HuH-7 (cell line): ENCODE measurements at places on chromosomes 11 and 22.

DNA sequence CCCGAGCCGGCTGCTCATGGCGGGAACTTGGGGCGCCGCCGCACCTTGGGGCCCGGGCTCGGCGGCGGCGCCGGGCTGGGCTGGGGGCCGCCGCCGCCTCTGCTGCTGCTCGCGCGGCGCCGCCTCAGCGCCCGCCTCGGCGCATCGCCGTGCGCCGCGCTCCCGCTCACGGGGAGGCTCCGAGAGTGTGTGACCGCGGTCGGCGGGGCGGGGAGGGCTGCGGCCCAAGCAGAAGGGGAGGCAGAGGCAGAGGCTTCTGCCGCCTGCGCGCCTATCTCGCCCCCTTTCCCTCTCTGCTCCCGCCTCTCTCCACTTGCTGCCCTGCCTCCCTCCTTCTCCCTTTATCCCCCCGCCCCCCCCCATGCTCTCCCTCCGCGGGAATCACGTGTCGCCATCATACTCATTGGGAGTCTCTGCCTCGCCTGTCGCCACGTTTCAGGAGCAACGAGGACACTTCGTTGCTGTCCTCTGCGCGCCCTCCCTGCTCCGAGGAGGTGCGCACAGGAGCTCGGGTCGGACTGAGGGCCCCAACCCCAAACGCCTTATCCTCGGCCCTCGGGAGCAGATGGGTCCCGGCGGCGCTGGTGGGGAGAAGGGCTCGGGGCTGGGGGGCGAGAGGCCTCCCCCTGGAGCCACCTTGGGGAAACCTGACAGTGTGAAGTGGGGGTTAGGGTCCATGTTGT, at the start of gene GUCY1A2:
Gene GUCY1A2, minus strand, starts transcription at position 258 of the 683 bp plus-strand sequence. CDS start 421 bp downstream, outside the sequence.
- DNase-seq: peak; percentile 45

DNA sequence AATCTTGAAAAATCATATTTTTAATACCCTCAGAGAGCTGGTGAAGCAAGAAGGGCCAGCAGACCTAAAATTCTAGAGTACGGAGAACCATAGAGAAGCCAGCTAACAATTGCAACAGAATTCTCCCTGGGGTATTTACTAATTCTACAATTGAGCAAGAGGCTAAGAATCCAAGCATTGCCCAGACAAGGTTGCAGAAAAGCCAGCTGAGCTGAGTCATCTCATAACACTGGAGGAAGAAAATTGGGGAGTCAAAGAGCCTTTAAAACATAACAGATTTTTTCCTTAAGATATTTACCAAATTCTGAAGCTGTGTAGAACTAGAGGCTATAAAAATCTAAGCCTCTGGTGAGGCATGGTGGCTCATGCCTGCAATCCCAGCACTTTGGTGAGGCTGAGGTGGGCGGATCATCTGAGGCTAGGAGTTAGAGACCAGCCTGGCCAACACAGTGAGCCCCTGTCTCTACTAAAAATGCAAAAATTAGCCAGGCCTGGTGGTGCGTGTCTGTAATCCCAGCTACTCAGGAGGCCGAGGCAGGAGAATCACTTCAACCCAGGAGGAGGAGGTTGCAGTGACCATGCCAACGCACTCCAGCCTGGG, 13.6 kb upstream of the TMEM216 start:
- peak; percentile 61 for DNase-seq

DNA sequence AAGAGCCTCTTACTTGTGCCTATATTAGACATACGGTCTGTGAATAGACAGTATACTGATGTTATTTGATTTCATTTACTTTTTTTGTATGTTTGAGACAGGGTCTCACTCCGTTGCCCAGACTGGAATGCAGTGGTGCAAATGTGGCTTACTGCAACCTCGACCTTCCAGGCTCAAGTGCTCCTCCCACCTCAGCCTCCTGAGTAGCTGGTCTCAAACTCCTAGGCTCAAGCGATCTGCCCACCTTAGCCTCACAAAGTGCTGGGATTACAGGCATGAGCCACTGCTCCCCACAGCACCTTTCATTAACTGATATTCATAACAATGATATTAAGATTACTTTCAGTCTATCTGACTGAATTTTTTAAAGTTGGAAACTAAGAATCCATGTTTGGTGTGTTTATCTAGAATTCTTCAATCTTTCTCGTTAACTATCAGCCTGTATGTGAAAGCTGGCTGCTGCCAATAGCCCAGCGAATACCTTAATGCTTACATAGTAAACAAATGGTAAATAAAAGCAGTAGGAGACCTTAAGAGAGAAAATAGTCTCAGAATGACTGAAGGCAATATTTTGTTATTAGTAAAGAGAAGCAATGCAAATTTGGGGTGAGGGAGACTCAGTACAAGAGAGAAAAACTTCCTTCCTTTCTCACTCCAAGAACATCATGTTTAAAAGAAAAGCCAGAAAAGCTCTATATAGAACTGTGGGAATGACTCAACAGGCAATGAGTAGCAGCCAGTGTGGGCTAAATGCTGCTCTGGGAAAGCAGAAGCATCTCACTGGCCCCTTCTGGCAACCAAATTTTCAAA, 101.9 kb downstream of the MRTFA start:
- DNase-seq: no peak

DNA sequence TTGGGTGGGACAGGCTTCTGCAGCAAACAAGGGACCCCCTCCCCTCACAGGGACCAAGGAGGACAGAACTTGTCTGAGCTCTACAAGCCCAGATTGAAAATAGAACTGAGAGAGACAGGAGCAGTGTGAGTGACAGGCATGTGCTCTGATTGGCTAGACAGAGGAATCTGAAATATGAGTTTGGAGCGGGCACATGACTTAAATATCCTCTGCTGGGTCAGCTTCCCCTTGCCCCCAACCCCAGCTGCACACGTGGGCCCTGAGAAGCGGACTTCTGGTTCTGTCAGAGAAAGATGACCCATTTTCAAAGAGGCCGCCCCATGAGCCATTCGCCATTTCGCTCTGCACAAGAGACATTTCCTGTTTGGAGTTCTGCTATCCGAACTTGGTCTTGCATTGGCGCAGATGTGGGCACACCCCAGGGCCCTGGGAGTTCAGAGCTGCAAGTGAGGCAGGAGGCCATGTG, 5.3 kb downstream of the TUBA8 start:
- DNase-seq: no peak

DNA sequence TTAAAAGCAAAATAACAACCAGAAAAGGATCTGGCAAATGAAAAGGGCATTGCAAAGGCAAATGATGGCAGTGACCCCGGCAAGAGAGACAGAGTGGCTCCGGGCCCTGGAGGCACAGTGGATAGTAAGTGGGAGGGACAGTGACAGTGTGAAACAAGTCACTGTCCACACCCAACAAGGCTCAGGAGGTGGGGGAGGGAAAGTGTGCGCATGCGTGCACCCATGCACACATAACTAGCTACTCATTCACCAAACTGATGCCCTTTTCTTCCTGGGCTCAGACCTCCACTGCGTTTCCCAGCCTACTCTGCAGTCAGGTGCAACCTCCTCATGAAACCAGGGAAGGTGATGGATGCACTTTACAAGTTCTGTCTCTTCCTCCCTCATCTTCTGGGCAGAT, 108.4 kb downstream of the SHANK2 start:
- DNase-seq: no peak

DNA sequence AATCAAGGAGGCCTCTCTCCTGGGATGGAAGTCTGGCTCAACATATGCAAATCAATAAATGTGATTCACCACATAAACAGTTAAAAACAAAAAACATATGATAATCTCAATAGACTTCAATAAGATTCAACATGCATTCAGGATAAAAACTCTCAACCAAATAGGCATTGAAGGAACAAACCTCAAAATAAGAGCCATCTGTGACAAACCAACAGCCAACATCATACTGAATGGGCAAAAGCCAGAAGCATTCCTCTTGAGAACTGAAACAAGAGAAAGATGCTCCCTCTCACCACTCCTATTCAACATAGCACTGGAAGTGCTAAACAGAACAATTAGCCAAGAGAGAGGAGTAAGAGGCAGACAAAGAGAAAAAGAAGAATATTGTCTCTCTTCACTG, 54.0 kb upstream of the SEZ6L start:
- no peak for DNase-seq

DNA sequence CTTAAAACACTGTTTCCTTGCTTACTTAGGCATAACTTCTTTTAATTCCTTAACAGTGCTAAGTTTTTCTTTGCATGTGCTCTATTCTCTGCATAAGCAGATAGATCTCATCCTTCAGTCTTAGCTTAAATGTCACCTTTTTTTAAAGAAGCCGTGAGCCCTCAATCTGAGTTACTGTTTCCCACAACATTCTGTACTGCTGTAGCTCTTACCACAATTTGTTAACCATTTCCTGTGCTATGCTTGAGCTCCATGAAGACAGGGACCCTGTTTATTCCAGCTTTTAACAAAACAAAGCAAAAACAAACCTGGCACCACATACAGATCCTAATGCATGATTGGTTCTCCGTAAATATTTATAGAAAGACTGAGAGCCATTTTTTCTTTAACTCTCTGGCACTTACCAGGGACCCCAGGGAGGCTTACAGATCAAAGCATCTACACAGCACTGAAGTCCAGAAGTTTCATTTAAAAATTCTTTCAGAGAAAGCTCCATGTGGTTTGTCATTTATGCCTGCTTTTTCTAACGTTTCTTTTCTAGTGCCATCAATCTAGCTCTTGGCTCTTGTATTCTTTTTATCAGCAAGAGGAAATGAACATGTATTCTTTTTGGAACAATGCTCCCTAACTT, 74.9 kb downstream of the DYNC2H1 start:
- DNase-seq: no peak

DNA sequence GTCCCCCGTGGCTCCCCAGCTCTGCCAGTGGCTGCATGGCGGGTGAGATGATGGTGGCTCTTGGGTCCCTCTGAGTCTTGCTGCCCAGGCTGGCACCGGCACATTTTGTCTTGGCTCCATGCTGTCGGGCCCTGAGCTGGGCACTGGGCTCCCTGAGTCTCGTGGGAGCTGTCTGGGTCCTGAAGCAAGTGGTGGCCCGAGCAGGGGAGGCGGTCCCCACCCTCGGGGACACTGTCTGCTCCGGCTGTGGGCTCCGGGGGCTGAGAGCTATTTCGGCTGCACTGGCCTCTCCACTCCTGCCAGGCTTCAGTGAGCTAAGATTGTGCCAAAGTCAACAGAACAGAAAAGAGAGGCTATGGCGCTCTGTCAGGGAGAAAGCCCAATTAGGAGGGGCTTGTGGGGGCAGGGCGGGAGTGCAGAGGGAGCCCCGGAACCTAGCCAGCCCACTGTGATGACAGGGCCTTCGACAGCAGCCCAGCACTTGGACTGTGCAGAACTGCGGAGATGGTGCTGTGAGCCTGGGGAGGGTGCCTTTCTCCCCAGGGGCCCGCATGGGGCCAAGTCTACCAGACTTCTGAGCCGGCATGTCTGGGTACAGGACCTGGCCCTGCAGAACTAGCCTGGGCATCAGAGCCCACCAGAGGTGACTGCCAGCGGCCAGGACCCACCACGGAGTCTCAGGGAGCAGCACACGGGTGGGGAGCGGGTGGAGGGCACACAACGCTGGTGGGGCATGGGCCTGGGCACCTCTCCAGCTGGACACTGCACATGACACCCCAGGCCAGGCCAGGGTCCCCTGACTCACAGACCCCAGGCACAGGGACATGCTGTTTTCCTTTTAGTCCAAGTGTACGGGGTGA, 38.0 kb downstream of the RTN4R start:
- no peak for DNase-seq

DNA sequence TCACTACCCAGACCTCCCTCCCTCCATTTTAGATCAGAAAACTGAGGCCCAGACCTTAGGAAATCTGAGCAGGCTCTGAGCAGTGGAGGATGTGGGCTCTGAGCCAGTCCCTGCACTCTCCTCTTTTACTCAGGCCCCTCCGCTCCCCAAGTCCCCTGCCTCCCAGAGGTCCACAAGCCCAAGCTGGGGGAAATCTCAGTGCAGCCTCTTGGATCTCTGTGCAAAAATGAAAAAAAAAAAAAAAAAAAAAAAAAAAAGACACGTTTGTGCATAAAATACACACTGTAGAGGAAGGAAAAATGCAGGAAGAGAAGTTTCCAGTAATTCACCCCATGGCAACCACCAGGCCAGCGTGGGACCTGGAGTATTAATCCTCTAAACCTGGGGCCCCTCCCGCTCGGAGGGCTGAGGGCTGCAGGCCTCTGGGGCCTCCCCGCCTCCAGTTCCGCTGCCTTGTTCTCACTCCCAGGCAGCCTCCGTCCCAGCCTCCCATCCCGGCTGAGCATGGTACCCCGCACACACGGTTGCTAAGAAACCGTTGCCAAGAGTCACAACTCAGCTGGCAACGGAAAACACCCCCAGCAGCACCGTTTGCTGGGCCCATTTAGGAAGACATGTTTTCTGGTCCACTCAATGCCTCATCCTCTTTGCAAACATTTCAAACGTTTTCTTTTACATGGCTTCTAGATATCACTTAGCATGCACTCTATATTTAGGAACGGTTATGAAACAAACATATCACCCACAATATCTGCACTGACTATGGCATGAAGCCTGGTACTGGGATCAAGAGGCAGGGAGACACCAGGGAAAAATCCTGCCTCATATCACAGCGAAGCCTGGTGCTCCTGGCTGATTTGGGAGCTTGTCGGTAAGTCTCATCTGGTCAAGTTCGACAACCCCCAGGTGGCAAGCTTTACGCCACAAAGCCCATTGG, 227.5 kb downstream of the CTTN start:
- DNase-seq: no peak

- peak; percentile 53 for DNase-seq
Measured at GRCh38 chr11:32006799-32007388, 84.0 kb upstream of the RCN1 start.

GRCh38 chr22:50673231-50674129, 857 bp downstream of the SHANK3 start:
- DNase-seq: no peak

DNA sequence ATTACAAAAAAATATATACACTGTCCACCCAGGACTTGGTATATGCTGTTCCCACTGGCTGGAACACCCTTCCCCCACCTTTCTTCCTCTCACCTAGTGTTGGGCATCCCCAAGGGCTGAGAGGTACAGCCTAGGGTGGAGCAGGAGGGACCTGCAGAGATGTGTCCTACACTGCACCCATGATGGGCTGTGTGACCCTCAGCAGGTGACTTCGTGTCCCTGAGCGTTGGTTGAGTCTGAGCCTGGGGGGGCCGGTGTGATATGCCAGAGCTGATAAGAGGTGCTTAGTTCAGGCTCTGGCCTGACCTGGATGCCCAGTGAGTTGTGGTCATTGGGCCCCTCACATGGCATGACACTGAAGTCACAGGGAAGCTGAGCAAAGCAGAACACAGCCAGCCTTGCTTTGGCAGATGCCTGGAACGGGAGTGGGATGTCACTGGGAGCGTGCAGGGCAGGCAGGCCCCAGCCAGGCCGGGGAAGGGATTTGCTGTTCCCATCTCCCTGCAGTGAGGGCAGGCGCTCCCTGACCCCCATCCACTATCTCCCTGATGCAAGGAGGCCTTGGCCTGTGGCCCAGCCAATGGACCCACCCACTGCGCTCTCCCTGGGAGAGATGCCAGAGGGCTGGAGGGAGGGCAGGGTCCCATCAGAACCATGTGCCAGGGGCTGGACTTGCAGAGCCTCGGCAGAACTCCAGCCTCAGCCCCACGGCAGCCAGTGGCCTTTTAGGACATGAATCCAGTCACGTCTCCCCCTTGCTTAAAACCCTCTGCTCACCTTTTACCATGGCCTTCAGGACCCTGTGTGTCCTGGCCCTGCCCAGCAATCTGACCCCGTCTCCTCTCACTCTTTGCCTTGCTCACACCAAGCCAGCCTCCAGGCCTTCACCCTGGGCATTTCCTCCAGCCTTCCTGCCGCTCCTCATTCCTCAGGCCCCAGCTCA, 138.9 kb downstream of the MN1 start:
- DNase-seq: no peak

- DNase-seq: peak; percentile 37
Measured at GRCh38 chr11:124961972-124962609, 8.1 kb downstream of the CCDC15 start.
